ENCODE measurements at places on chromosomes 12 and 14.

DNA sequence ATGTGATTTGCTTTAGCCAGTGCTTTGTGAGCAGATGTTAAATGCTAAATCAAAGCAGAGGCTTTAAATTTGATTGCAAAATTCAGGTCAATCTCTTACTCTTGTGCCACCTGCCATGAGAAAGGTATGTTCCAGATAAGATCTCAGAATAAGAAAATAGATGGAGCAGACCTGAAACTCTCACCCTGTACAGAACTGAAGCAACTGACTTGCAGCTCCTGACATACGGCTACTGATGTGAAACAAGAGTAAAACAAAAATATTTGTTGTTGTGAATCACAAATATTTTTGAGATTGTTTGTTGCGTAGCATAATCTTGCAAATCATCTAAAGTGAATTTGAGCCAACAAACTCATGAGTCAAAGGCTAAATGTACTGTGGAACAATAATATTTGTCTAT lies 3.5 kb upstream of the OSBPL8 start:
- DNase-seq: no peak

DNA sequence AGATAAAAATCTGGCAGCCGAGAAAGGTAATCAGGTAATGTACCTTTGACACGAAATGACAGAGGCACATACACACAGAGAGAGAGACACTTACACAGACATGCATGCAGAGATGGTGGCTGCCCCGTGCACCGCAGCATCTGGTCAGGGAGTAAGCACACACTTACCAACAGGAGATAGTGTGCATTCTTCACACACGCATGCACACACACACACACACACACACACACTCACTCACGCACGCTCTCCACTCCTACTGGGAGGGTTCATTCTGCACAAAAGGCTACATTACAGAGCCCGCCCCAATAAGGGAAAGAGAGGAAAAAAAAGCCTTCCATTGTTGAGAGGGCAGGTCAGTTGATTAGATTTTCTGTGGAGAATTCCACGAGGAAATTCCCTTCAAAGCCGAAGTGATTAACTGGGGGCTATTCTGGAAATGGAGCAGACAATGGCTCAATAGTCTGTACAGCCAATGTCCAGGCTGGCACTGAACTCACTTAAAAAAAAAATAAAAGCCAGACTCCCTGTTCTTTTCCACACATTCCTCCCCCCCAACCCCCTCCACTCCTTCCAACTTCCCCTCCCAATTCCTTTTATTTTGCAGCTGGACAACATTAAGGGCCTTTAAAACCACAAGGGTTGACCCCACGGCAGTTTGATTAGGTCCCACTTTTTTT lies 1.4 kb upstream of the SOX5 start:
- no peak for DNase-seq

DNA sequence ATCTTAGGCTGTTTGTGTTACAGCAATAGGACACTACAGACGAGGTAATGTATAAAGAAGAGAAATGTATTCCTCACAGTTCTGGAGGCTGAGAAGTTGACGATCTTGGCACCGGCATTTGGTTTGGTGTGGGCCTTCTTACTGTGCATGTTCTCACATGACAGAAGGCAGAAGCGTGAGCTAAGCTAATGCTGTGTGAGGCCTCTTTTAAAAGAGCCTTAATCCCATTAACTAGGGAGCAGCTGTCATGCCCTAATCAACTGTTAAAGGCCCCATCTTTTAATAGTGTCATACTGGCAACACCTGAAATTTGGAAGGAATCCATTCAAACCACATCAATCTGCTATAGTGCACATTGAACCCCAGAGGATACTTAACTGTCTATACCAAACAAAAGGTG lies 992.9 kb downstream of the GALC start:
- DNase-seq: no peak

DNA sequence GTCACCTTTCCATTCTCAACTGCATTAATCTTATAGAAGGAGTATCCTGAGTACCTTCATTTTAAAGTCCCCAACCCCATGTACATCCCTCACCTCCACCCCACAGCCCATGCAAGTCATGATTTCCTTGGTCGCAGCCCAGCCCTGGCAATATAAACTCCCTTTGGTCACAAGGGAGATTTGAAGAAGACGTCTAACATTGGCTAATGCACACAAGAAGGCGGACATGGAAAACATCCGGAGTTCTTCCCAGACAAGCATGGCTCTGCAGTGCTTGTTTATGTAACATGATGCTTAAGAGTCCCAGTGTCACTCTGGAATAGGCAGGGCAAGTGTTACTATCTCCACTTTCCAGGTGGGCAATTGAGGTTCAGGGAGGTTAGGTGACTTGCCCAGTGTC lies 277.6 kb downstream of the DPF3 start:
- DNase-seq: no peak

DNA sequence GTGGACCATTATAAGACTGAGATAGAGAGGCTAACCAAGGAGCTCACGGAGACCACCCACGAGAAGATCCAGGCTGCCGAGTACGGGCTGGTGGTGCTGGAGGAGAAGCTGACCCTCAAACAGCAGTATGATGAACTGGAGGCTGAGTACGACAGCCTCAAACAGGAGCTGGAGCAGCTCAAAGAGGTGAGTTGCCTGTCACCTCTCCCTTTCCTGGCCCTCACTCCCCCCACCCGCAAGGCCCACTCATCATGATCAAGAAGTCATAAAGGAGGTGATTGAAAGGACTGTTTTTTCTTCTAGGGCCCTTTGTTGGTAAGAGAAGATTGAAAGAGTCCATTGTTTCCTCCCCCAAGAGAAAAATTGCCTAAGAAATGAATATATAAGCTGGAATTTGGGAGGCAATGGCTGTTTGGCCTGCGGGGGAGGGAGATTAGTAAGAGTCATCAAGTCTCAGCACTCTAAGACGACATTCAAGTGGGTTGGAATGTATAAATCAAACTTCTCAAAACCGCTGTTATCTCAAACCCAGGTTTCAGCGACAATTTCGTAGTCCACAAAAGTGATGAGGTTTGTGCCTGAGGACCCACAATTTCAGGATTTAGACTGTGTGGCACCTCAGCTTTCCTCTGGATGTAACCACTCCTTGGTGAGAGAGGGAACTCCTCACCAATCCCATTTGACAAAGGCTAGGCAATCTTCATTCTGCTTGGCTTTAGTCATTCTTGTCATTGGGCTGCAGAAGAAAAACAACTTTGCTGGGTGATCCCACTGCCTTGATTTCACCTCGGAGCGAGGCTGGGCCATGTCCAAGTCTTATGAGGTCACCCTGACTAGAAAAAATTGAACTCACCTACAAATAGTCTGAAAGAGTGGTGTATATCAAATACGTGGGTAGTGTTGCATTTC lies 966 bp downstream of the BICD1 start:
- DNase-seq: no peak

- DNase-seq: no peak
Measured at GRCh38 chr14:73896521-73896920, 9.9 kb downstream of the ZNF410 start.

- DNase-seq: no peak
Measured at GRCh38 chr12:30613119-30613830, 82.4 kb downstream of the IPO8 start.

DNA sequence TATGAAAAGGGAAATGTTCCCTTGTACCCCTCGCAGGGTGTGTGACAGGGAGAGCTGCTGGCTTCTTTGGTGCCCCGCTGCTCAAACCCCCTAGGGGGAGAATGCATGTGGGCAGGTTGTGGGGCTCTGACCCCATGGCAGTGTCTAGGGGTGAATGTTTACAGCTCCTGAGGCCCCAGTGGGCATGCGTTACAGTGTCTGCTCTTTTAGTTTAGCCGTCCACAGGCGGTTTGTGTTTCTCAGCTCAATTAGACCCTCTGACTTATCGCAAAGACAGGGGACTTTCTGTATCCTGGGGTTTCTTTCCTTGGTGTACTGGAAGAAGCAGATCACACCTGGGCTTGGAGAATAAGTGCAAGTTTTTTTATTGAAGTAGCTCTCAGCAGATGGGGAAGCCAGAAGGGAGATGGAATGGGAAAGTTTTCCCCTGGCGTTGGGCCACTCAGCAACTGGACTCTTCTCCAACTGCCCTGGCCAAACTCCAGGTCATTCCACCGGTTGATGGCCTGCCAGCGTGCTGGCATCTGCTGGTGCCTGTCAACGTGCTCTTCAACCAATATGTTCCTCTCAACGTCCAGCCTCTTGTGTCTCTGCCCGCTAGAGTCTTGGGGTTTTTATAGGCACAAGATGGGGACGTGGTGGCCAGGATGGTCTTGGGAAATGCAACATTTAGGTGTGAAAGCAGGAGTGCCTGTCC lies 720.9 kb downstream of the FSCB start:
- no peak for DNase-seq

DNA sequence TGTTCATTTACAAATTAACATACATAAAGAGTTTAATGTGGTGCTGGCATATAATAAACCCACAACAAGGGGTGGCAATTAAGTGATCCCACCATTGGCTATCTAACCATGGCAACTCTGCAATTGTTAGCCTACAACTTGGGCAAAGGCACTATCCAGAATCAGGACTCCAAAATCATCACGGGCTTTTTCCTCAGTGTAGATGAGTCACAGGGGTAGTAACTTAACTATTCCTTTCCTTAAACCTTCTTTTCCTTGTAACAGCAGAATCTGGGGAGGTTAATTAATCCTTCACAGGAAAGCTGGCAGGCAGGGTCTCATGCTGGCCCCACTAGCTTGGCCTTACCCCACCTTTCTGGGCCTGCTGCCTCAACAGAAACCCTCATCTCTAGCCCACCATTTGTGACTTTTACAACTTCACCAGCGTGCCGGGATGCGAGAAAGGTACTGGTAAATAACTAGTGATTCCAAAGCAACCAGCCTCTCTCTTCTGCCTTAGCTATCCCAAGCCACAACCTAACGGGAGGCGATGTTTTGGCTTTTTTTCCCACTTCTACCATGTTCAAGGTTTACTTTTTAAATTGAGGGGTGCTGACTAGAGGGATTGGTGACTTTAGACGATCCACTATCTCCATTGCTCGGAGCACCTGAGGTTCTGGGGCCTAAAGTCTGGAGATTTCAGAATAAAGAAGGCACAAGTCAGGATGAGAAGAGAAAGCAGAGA lies 744 bp downstream of the ATP5MC2 start:
- DNase-seq: no peak

DNA sequence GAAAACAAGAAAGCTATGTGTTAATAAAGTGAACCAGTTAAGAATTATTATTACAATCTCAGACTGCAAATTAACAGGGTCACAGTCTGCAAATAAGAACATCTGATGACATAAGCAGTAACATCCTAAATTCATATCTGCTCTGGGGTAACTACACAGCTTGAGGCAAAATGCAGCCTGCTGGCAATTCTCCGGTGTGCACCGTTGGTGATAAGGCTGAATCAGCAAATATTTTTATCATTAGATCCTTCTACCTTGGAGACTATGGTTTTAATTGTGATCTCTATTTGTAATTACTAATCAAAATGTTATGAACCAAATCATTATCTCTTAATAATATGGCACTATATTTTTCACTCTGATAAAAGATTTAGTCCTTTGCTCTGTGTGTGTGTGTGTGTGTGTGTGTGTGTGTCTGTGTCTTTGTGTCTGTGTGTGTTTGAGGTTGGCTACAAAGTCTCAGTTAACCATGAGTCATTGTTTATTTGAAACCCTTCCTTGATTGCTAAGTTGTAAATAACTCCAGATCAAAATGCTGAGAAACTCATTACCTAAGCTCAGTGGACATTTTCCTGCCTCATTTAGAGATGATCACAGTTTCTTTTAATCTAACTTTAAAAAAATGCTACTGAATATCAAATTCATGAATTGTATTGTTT lies 442.6 kb downstream of the GXYLT1 start:
- no peak for DNase-seq

GRCh38 chr14:73771848-73772638 lies 57.9 kb upstream of the PNMA1 start:
- DNase-seq: no peak

GRCh38 chr12:125454786-125455480 lies 389.7 kb downstream of the AACS start:
- DNase-seq: no peak

DNA sequence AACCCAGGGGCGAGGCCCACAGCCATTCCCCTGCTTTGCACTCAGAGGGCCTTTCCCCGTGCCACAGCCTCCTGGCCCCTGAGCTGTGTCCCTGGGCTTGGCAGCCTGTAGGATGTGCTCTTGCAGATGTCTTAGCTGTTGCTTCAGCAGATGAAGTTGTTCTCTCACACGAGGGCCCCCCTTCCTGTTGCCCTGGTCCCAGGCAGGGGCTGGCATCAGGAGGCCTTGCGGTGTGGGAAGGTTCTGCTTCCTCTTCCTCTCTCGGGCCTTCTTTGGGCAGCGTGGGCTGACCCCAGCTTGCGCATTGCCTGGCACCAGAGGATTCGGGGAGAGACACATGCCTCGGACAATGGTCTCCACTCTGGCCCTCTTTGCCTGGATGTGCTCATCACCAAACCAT lies 12.7 kb downstream of the PROX2 start:
- no peak for DNase-seq
